Chondrocyte (in vitro differentiated cells): ENCODE measurements at places on chromosomes 13 and 19.

- no peak for DNase-seq
Measured at GRCh38 chr13:78786459-78786858, 127.5 kb upstream of the OBI1 start.

DNA sequence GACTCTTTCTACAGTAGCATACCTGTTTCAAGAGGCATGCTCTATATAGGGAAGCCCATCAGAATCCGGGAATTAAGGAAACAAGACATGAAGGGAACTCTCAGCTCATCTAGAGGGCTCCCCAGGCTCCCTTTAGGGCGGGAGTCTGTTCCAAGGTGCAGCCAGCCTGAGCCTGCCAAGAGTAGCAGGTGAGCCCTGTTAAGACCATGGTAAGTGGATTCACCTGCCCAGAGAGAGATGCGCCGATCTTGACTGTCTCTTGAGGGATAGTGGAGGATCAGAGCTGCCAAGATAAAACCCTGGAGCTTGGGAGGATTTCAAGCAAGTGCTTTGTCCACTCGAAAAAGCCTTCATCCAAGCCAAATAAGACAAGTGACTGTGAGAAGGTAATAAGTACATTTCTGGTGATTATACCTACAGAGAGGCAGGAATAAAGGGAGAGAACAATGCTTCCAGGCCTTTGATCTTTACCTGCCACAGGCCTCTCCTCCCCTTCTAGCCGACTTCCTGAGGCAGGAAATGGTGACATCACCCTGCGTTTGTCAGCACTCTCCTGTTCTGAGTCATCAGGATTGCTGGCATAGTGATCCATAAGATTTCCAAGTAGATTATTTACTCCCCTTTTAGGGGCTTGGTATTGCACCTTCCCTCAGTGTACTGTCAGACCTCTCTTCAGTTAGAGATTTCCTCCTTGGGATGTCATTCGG is 31.5 kb downstream of the KLF5 start:
- DNase-seq: no peak

- DNase-seq: no peak
Measured at GRCh38 chr13:38703255-38703654, 16.4 kb downstream of the FREM2 start.

- DNase-seq: no peak
Measured at GRCh38 chr13:50912851-50913250, 3.3 kb downstream of the RNASEH2B start.

DNA sequence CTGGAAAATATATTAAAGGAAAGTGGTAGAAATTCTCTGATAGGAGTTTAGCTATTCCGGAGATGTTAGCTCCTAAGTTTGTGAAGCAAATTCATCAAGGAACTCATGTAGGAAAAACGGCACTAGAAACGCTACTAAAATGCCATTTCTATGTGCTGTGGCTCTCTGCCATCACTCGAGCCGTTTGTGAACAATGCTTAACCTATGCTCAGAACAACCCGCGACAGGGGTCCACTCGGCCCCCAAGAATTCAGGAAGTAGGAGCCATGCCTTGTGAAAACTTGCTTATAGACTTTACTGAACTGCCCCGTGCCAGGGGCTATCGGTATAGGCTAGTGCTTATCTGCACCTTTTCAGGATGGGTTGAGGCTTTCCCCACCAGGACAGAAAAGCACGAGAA is 14.2 kb upstream of the SLC15A1 start:
- DNase-seq: no peak

DNA sequence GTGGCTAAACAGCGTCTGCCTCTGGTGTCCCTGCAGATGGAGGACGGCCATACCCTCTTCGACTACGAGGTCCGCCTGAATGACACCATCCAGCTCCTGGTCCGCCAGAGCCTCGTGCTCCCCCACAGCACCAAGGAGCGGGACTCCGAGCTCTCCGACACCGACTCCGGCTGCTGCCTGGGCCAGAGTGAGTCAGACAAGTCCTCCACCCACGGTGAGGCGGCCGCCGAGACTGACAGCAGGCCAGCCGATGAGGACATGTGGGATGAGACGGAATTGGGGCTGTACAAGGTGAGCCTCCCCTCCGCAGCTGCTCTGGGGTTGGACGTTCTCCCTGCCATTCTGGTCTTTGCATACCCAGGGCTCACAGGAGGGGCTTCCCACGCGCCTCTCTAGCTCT is 19.9 kb downstream of the UHRF1 start:
- no peak for DNase-seq

DNA sequence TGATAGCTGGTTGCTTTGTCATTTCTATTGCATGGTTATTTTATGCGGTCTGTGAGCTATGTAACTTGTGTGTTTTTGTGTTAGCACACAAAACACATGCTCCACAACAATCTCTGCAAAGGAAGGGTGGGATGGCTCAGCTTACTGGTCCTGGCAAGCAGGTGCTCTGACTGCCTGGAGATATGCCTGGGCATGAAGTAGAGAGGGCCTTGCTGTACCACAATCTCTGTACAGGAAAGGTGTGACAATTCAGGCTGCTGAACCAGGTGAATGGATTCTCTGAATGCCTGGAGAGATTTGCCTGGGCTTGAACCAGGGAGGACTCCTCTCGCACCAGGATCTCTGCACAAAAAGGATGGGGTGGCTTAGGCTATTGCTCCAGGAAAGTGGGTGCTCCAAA is 69.5 kb downstream of the STOML3 start:
- DNase-seq: no peak

DNA sequence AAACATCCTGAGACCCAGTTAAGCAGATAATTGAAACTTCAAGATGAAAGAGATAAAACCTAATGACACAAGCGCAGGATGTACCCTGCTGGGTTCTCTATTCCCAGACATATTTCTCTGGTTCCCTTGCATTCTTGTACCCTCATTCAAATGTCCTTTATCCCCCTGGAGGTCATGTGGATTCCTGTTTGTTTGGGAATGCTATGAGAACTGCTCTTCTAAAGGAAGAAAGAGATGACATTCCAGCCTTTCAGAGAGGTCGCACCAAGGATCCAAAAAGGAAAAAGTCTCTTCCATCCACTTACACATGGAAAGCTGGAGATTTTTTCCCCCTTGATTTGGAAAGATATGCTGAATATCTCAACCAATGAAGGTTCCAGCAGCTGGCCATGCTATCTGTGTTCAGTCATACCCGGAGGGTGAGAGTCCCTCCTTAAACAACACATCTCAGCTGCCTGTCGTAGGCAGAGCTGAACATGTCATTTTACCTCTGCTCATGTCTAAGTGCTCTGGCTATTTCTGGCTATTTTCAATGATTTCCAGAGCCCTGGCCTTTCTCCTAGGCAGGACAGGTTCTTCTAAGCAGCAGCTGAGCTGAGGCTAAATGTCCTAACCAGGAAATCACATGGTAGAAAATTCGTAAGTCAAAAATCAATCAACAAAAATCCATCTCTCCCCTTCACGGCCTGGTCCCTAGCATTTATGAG is 52.5 kb downstream of the C13orf42 start:
- no peak for DNase-seq

GRCh38 chr19:29715701-29716581 is 880 bp upstream of the C19orf12 start:
- no peak for DNase-seq

- DNase-seq: no peak
Measured at GRCh38 chr13:39684531-39685137, 29.2 kb downstream of the COG6 start.

GRCh38 chr13:95784161-95784899 is 107.4 kb downstream of the DNAJC3 start:
- DNase-seq: no peak

GRCh38 chr19:57099199-57099661 is 20.6 kb upstream of the USP29 start:
- no peak for DNase-seq

DNA sequence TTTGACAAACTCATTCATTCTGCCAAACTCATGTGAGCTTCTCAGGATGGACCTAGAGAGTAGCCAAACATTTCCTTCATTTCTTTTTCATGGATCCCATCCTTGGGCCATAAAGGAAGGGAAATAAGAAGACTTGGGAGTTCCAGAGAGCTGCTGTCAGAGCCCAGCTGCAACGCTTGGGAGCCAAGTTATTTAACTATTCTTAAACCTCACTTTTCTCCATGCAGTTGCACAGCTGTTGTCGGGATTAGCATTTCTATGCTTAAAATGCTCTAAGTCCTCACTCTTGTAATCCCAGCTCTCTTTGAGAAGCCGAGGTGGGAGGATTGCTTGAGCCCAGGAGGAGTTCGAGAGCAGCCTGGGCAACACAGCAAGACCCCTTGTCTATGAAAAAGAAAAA is 11.7 kb upstream of the CASP14 start:
- DNase-seq: no peak

DNA sequence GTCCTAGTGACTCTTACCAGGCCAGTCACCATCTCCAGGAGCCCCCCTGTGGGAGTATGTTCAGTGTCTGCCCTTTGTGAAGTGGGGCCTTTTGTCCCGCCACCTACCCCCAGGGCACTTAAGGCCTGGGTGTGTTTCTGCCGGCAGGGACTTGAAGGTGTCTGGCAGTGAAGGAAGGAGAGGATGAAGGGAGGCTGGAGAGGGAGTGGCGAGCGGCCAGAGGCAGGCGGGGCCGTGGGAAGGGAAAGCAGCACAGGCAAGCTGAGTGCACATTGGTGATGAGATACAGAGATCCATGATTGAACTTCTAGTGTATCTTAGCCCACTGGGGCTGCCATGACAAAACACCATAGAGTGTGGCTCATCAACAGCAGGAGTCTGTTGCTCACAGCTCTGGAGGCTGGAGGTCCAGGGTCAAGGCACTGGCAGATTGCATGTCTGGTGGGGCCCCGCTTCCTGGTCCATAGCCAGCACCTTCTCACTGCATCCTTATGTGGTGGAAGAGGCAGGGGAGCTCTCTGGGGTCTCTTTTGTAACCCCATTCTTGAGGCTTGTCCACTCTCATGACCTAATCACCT is 17.5 kb downstream of the CUL4A start:
- no peak for DNase-seq

- no peak for DNase-seq
Measured at GRCh38 chr13:76723551-76724232, 162.5 kb downstream of the KCTD12 start.

DNA sequence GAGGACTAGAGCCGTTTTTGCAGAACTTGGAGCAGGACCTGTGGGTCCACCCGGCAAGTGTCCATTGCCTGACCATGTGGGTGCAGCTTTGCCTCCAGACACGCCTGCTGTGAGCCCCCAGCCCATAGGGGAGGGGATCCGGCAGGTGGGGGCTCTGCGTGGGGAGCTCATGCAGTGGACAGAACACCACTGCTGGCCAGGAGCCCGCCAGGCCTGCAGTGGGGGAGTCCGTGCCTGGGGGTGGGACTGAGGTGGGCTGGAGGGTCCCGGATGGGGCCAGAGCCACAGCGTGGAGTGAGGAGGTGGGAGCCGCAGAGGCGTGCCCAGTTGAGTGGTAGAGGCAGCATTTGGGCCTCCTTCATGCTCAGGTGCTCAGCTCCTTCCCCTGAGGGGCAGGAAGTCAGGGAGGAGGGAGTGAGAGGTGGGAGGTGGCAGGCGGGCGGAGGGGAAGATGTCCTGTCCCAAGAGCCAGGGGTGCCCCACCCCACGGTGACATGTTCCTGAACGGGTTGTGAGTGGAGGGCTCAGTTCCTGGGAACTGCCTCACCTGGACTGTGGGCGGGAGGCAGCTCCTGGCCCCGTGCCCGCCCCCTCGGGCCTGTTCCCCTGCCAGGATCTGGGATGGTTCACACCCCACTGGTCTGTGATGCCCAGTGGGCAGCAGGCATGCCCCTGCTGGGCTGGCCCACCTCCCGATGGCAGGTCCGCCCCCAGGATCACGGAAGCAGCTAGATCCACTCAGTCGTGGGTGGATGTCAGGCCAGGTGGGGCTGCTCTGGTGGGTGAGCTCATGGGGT is 8.8 kb downstream of the ADAT3 start:
- no peak for DNase-seq

GRCh38 chr19:48117515-48118130 is 7.0 kb upstream of the PLA2G4C start:
- no peak for DNase-seq

- DNase-seq: no peak
Measured at GRCh38 chr13:106796280-106797047, 228.5 kb upstream of the ARGLU1 start.

GRCh38 chr13:97485320-97485719 is 51.4 kb downstream of the RAP2A start:
- no peak for DNase-seq

- DNase-seq: no peak
Measured at GRCh38 chr19:6958791-6959190, 62.4 kb downstream of the MBD3L2B start.

DNA sequence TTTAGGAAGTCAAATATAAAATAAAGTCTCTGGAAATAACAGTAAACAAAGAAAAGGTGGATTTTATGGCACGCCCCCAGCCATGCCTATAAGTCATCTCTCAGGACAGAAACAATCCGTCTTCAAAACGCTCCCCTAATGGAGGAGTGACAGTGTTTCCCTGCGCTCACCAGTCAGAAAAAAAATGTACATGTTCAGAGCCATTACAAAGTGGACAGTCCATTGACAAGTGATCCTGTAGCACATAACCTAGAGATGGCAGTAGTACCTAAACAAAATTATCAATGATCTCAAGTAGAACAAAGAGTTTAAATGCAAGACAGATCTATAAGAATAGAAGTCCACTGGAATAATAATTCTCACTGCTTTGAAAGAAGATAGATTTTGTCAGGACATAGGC is 891.7 kb upstream of the MIR17HG start:
- DNase-seq: no peak

DNA sequence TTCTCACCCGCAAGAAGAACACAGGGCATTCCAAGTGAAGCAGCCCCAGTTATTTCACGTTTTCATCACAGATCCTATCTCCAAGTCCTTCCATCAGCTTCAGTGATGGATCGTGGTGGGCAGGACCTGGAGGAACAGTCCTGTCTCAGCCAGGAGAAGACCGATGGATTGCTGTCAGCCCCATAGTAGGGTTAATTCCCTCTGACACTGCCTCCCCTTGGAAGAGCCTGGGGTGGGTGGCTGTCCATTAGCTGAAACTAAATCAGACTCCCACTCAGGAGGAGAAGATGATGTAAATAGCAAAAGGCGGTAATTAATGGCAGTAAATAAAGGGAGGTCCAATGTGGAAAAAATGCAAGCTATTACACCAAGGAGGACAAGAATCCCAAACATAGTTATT is 131.0 kb downstream of the TNFRSF19 start:
- DNase-seq: no peak

DNA sequence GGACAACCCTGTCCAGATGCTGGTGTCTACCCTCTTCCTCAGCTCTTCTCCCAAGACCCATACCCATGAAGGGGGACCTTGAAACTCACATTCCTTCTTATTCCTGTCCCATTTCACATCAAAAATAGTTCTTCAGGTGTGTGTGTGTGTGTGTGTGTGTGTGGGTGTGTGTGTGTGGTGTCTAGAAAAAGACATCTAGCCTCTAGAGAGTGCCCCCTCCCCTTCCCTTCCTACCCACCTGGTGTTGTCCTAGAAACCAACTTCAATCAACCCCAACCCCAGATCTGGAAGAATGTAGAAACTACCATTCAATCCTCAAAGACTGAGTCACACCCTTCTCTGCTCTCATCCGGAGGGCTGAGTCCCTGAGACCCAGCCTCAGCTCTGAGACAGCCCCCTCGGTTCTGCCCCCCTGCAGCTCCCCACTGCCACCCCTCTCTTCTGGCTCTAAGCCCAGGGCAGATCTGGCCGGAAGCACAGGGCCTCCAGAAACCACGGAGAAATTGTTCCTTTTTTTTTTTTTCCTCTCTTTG is 3.5 kb downstream of the KCNN4 start:
- DNase-seq: no peak

GRCh38 chr19:47644743-47645482 is 36.0 kb downstream of the BICRA start:
- no peak for DNase-seq

- no peak for DNase-seq
Measured at GRCh38 chr13:42747399-42747873, 33.9 kb upstream of the FAM216B start.

- DNase-seq: no peak
Measured at GRCh38 chr19:35216016-35216832, 12.3 kb downstream of the FAM187B start.
